Natural killer cell (primary cell): ENCODE measurements at places on chromosomes 12 and 14.

- DNase-seq, result peak; percentile 67
Observed at GRCh38 chr14:75518625-75519024, 3.6 kb upstream of the BATF start.

DNA sequence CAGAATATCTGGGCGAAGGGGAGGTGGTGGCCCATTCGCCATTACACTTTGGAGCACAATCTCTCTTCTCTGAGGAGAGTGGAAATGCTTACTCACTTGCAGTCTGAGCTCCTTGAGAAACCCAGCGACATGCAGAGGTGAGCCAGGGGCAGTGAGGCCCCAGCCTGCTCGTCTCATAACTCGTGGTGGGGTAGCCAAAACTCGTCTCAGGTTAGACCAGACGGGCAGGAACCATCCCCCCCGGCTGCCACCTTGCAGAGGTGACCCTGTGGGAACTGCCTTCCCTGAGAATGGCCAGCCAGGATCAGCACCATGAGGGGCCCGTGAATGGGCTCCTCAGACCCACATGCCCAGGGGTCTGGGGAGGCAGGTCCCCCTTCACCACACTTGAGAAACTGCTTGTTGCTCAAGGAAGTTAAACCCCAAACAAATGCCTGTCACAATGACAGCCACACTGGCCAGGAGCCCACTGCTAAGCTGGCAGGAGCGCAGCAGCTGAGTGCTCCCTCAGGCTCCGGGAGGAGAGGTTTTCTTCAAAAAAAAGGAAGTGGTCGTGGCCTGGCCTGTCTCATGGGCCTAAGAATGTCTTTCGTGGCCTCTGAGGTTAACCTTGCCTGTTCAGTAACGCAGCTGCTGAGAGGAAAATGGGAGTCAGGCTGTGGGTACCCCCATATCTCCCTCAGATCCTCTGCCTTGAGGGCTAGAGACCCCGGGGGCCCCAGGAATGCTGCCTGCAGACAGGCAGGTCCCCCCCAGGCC, 9.2 kb upstream of the ALDH2 start:
- no peak for DNase-seq

- no peak for DNase-seq
Observed at GRCh38 chr14:102225386-102225785, 79.6 kb downstream of the MOK start.

- DNase-seq, result no peak
Observed at GRCh38 chr14:28577187-28577586, 189.4 kb upstream of the FOXG1 start.

GRCh38 chr12:57474430-57474829, 5.2 kb downstream of the ARHGAP9 start:
- no peak for DNase-seq

GRCh38 chr12:63052696-63053095, 98.3 kb downstream of the AVPR1A start:
- no peak for DNase-seq

GRCh38 chr12:89062996-89063395, 289.3 kb downstream of the DUSP6 start:
- DNase-seq, result no peak

GRCh38 chr12:104632724-104633201, 176.0 kb downstream of the CHST11 start:
- DNase-seq, result no peak

DNA sequence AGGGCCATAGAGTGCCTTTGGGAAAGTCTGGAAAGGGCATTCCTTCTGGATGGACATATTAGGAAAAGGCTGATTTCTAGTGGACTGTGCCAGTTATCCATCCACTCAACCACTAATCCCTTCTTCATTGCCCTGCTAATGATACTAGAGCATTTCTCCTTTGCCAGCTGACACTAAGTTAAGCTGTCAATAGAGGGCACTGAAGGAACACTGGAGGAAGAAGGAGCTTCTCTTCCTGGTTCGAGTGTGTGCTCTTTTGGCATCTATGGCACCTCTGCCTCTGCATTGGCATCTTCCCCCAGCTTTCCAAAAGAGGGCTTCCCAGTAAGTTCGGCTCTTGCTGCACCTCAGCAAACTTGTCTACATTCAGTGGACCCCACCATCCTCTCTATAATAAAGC, 165.4 kb downstream of the DERA start:
- DNase-seq, result no peak

DNA sequence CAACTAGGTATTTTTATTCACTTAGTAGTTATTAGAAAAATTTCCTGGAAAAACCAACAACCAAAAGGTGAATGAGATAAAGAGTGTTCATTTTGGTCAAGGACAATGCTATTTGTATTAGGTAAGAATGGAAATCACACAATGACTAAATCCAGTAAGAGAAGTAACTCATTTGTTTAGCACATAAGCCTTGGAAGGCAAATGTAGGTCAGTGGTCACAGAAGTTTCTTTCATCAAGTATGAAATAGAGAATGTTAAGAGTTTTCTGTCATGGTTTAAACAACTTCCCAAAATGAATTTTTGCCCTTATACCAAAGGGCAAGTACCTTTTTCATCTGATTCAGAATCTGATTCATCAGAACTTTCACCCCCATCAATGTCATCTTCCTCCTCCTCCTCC, 101.7 kb downstream of the KIF21A start:
- no peak for DNase-seq

DNA sequence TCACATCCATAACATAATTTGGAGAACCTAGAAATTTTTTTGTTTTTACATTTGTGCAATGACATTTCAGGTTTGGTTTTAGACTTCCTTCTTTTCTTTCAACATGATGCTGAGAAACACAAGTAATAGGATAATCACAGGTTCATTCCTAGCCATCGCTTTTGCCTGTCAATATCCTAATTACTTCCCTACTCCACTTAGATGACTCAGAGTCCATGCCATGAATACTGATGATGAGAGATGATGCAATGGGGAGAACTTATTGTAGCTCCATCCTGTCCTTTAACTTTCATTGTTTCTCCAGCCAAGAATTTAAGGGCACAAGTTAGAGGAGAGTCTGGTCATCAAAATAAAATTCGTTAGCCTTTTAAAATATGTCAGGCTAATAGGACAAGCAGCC, 101.3 kb downstream of the PTPRO start:
- DNase-seq, result no peak

DNA sequence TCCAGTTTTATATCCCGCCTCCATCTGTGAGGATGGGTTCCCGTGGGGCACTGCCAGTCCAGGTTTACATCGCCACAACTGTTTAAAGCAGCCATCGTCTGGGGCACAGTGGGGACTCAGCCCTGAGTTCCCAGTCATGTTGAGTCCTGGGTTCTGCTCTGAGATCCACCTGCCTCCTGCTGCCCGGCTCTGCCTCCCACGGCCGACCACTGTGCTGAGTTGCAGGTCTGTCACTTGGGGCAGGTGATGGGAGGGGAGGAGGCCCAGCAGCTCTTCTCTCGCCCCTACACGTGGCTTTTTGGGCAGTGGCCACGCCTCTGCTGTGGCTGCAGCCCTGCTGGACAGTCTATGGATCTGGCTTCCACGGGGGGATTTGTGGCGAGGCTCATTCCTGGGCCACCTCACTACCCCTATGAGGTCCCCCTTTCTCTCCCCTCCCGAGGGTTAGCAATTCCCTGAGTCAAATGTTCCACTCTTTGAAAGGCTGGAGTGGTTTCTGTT, 143.0 kb downstream of the ADGRD1 start:
- no peak for DNase-seq

- no peak for DNase-seq
Observed at GRCh38 chr14:36522347-36522971, 2.4 kb upstream of the NKX2-1 start.

- no peak for DNase-seq
Observed at GRCh38 chr12:46438256-46438655, 65.7 kb upstream of the SLC38A2 start.

DNA sequence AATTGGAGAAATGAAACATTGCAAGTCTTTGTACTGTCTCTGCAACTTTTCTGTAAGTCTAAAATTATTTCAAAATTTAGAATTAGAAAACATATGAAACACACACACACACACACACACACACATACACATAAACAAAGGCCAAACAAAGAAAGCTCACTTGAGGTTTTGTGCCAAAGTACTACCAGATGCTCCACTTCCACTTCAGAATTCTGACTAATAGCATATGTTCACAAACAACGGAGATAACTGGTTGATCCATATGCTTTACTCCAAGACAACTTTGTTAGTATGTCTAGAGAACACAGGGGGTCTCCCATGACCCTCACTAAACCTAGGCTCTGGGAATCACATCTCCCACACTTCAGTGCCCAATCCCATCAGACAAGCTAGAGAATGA, 133.8 kb upstream of the CLEC14A start:
- no peak for DNase-seq

DNA sequence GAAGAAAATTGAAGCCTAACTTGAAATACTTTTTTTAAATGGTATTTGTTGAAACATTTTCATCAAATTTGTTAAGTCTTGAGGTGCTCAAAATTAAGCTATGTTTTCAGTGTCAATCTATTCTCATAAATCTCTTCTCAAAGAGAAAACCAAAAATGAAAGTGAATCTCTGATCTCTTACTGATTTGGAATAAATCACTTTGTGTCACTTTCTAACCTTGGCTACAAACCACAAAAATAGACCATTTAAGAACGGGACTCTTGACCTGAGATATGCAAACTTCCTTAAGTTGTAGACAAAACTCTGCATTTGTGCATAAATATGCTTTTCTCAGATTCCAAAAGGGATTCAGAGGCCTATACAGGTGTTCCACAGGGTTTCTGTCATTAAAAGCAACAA, 192.9 kb downstream of the SEC23A start:
- DNase-seq, result no peak

DNA sequence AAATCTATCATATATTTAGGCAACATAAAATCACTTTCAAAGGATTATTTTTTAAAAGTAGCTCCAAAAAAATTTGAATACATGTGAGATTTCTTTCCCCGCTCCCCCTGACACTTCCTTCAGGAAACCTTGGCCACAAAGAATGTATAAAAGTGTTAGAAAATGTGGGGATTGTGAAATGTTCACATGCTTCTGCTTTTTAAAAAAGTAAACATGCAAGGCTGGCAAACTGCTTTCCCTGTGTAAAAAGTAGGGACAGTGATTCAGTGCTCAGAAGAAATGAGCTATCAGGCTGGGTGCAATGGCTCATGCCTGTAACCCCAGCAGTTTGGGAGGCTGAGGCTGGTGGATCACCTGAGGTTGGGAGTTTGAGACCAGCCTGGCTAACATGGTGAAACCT, 26.6 kb downstream of the MBIP start:
- no peak for DNase-seq

- no peak for DNase-seq
Observed at GRCh38 chr12:100158535-100158934, 15.9 kb upstream of the BLTP3B start.

- no peak for DNase-seq
Observed at GRCh38 chr14:22812744-22813143, 2.5 kb downstream of the SLC7A7 start.

DNA sequence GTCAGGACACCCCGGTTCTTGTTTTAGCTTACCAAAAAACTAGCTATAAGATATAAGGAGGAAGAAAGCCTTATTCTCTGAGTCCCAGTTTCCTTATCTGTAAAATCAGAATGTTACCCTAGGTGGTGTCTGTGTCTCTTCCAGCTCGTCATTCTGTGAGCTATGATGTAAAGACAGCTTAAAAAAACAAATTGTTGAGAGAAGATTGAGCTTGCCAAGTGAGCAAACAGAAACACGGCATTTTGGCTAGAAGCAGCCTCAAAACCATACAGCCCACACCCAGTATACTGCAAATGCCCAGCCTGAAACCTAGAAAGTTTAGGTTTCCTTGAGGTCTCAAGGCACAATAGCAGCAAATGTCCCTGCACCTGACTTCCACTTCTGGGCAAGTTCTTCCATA, 151.4 kb downstream of the SSPN start:
- no peak for DNase-seq

- no peak for DNase-seq
Observed at GRCh38 chr12:5177731-5178130, 134.1 kb downstream of the KCNA5 start.

DNA sequence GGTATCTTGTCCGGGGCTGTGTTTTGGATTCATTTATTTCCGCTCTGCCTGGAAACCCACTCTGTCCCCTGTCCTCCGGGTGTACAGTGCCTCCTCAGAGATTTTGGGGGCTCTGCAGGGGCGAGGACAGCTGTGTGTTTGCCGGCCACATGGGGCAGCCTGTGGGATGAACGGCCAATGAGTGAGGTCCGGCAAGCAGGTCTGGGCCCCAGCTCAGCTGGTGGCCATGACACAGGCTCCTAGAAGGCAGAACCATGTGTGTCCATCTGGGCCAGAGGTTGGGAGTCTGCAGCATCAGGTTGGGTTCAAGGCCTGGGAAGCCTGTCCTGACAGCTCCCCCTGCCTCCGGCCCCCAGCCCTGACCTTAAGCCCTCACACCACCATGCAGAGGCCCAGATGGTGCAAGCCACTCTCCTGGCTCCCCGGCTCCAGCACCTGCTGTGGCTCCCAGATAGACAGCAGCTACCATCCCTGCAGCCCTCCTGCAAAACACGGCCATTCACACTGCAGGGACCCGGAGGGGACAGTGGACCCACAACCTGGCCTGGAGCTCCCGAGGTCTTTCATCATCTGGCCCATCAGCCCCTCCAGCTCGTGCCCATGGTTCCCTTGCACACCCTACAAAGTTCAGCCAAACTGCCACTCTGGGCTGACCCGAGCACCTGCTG, 220.1 kb upstream of the C14orf180 start:
- DNase-seq, result no peak

DNA sequence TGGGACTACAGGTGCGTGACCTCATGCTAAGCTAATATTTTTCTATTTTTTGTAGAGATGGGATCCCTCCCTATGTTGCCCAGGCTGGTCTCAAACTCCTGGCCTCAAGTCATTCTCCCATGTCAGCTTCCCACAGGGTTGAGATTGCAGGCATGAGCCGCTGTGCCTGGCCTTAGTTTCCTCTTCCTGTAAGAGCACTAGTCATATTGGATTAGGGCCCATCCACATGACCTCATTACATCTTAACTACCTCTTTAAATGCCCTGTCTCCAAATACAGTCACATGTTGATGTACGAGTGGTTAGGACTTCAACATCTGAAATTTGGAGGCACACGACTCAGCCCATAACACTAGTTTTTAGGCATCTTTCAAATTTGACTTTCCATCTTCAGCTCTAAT, 72.2 kb upstream of the RASSF3 start:
- no peak for DNase-seq

DNA sequence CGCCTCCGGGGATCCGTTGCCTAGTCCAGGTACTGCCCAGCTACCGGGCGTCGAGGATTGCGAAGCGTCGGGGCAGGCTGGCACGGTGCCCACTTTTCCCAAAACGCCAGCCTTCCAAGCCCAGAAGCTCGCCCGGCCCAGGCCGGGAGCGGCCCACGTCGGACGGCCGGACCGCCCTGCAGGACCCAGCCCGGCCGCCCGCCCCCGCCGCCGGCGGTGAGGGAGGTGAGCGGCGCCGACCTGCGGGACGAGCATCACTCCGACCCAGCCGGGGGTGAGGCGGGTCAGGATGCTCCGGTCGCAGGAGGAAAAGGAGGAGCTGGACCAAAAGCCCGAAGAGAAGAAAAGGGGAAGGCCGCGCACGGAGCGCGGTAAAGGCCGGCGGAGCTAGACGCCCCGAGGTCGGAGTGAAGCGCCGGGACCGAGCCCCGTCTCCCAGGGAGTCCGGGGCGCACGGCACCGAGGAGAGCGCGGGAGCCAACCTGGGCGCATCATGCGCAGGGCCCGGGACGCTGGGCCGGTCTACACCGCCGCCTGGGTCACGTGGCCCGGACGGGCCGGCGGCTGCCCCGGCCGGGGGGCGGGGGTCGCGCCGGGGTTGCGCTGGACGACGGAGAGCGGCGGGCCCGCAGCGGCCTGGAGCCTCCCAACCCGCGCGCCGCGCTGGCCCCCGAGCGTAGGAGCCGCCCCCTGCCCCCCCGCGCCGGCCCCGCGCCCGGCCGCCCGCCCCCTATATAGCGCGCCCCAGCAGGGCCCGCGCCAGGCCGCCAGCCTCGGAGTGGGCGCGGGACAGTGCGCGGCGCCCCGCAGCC, at the start of gene AQP5:
Gene AQP5, plus strand, starts transcription at position 762 of the 812 bp plus-strand sequence. CDS start 146 bp downstream, outside the sequence.
- DNase-seq, result no peak

- DNase-seq, result no peak
Observed at GRCh38 chr12:70110085-70110484, 133.1 kb upstream of the CNOT2 start.
